8988T (cell line): ENCODE measurements at places on chromosomes 4 and X.

- DNase-seq = no peak
These were observed 346.4 kb downstream of the PTTG2 start for GRCh38 chr4:38306482-38307071.

- DNase-seq = no peak
These were observed 93.8 kb downstream of the SLC2A9 start for GRCh38 chr4:9927341-9928007.

GRCh38 chr4:100421361-100421978, 96.4 kb downstream of the EMCN start:
- DNase-seq = no peak

GRCh38 chr4:24615977-24616376, 31.6 kb upstream of the DHX15 start:
- no peak for DNase-seq

- DNase-seq = no peak
These were observed 39.5 kb downstream of the EFNB1 start for GRCh38 chrX:68868316-68868715.

DNA sequence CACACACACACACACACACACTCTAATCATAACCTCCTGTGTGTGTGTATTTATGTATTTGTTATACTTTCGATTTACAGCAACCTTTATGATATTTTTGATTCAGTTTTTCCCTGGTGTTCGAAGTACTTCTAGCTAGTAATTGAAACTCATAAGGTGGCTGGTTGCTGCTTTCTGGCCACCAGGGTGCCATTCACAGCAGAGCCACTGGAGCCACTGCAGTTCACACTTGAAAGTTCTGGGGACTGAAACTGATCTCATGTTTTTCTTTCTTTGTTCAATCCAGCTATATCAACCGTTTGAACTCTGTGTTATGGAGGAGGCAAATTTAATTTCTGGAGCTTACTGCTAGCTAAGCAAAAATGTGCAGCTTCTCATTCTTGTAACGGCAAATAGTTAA, 419.4 kb downstream of the ADGRL3 start:
- DNase-seq = no peak

DNA sequence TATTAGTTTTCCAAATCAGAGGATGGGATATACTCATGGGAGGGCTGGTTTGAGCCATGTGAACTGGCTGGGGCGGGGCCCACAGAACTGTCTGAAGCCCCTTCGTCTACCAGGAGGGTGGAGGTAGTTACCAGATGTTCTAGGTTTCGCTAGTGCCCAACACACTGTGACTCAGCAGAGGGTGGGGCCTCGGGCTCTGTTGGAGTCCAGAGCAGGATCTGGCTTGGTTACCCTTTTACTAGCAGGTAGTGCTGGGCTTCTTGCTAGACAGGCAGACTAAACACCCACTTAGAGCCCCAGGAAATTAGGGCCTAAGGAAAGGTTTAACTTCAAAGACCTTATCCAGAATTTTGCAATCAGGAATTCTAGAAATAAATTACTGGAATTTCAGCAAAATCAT, 56.2 kb upstream of the CHRDL1 start:
- no peak for DNase-seq

GRCh38 chrX:9320940-9321339, 143.9 kb upstream of the TBL1X start:
- no peak for DNase-seq

DNA sequence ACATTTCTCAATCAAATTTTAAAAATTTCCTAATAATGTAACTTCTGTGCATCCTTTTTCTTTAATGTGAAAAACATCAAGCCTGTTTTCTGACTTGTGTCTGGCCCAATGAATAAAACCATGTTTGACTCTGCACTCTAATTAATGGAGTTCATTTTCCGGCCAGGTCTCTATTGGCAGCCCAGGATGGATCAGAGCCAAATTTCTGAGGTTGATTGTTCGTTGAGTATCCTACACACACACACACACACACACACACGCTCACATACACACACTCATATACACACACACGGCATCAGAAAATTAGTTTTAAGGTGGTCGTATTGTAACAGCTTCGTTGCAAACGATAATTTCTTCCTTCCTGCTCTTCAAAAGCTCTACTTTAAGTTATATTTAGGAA, 28.9 kb upstream of the TLL1 start:
- DNase-seq = no peak

GRCh38 chrX:69117876-69118526, 47.3 kb downstream of the PJA1 start:
- no peak for DNase-seq

- no peak for DNase-seq
These were observed 763 bp downstream of the PYURF start for GRCh38 chr4:88522702-88523324.

- no peak for DNase-seq
These were observed 774.0 kb upstream of the POU3F4 start for GRCh38 chrX:82734140-82734539.

GRCh38 chr4:7135389-7135746, 57.0 kb upstream of the SORCS2 start:
- DNase-seq = no peak

DNA sequence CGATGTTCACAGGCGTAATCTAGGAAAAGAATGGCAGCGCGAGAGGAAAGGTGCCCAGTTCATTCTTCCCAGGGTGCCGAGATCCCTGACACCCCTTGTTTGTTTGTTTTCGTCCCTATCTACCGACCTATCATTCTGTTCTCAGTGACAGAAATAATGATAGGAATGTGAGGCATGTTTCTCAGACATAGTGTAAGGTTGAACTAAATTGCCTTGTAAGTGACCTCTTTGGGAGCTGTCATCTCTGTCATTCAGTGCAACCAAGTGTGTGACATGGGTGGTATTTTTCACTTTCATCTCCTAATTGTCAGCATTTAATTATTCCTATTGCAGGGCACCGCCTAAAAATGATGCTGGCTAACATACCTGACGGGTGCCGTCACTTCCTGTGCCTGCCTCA, 24.4 kb downstream of the CLDN22 start:
- DNase-seq = no peak

- no peak for DNase-seq
These were observed 1957.0 kb upstream of the AGA start for GRCh38 chr4:179399054-179399782.

DNA sequence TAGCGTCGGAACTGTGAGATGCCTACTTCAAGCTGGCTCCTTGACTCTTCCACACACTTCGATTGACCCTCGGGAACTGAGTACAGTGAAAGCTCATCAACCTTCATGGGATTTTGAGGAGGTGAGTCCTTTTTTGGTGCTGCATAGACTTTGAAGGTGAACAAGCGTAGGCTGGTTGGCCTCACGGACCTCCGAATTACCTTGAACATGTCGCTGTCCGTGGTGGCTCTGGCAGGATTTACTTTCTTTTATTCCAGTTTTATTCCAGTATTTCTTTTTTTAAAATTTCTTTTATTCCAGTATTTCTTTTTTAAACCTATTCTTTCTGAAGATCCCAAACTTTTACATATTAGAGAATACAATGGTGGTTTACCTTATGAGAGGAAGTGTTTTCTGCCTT, 45.2 kb downstream of the YTHDC1 start:
- no peak for DNase-seq

GRCh38 chr4:175290401-175290800, 372.2 kb downstream of the ADAM29 start:
- DNase-seq = no peak

- no peak for DNase-seq
These were observed 53.1 kb downstream of the HOPX start for GRCh38 chr4:56627985-56628384.

- no peak for DNase-seq
These were observed 24.6 kb upstream of the GPR50 start for GRCh38 chrX:151151665-151152267.

DNA sequence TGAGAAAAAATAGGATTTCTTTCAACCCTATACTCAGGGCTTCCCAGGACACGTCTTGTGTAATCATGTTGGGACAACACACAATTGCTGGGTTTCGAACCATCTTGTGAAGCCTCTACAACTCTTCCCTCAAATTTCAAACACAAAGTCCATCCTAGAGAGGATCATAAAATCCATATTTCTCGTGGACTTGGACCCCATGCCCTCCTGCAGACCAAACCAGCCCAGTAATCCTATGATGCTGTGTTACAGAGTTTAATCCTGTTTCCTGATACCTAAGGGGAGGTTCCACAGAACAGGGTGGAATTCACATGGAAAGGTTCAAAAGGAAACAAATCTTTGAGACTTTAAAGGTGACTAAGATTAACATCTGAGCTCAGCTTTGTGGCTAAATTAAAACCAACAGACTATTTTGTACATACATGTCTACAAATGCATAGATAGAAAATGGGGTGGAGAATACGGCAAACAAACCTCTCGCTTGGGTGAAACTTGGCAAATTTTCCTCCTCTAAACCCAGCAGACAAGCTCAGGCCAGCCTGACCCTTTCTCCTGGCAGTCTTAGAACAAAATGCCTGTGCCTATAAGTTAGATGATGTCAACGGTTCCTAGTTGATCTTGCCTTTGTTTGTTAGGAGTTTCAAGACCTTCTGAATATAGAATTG, 38.1 kb downstream of the EGFL6 start:
- no peak for DNase-seq

DNA sequence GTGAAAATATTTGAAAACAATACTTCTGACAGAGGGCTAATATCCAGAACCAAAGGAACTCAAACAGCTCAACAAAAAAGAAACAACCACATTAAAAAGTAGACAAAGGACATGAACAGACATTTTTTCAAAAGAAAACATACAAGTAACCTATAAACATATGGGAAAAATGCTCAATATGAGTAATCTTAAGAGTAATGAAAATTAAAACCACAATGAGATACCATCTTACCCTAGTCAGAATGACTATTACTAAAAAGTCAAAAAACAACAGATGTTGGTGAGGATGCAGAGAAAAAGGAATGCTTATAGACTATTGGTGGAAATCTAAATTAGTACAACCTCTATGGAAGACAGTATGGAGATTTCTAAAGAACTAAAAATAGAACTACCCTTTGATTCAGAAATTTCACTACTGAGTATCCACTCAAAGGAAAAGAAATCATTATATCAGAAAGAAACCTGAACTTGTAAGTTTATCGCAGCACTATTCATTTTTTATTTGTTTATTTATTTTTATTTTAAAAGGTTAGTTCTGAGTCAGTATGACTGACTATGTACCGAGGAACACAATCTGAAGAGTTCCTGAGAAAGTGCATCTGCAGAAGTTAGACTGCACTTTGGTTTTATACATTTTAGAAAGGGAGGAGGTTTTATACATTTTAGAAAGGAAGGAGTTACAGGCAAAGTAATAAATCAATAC, 231.3 kb downstream of the INPP4B start:
- DNase-seq = no peak

- DNase-seq = no peak
These were observed 431.6 kb downstream of the GABRG1 start for GRCh38 chr4:45692131-45692735.

DNA sequence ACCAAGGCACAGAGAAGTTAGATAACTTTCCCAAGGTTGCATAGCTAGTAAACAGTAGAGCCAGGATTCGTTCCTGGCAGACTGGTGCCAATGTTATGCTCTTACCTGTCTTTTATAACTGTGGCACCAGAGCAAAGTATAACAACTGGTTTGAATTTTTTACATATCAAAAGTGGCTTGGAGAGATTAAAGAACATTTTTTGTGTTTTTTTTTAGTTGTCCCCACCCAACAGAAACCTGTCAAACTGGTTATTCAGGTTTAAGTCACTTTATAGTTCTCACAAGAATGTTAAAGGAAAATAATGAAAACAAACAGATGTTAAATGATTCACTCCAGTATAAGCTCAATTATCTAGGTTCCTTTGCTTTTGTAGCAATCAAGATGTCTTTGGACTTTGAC, 15.6 kb upstream of the FAM47E start:
- DNase-seq = no peak

GRCh38 chr4:140344621-140345020, 28.8 kb upstream of the SCOC start:
- DNase-seq = no peak

GRCh38 chrX:123357941-123358340, 173.9 kb downstream of the GRIA3 start:
- no peak for DNase-seq

DNA sequence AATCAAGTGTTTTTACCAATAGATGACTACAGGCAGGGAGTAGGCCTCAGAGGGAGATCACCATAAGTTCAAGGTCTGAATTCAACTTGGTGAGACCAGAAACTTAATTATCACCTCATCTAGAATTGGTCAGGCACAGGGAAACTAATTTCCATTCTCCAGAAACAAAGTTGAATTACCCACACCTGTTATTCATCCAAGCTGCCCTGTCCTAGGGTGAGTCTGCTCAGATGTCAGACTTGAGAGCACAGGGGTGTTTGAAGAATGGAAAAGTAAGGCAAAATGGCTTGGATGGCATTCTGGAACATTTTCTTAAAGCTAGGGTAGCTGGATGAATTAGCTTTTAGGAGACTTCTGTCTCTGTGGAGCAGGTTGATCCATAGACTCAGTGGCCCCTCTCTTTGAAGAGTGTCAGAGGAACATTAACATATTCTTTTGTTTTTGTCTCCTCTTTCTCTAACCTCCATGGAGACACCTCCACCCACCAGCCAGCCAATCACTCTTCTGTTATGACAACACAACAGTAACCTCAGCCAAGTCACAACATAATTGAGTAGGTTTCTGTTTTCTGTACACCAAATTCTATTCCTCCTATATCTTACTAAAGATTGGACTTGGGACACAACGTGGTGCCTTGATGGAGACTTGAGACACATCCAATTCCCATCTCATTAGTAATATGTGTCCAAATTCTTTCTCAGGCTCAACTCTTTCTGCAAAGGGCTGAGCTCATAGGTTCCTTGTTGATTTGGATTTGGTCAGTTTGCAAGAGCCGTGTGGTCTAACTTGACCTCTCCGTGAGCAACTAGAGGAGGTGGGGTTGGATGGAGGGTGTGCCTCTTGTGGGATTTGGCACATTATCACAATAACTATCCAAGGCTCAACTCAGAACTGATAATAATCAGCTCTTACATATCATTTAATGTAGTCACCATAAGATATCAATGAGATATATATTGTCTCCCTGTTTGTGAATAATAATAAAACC, 45.1 kb downstream of the VSIG4 start:
- DNase-seq = no peak

- no peak for DNase-seq
These were observed 492.1 kb downstream of the PACRGL start for GRCh38 chr4:21192367-21192766.

DNA sequence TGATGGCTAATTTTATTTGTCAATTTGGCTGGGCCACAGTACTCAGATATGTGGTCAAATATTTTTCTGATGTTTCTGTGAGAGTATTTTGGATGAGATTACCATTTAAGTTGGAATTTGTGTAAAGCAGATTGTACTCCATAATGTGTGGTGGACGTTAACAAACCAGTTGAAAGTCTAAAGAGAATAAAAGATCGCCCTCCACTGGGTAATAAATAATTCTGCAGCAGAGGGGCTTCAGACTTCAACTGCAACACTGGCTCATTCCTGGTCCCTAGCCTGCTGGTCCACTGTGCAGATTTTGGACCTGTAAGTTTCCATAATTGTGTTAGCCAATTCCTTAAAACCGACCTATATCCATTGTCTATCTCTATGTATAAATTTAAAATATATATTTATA, 540.3 kb downstream of the PCDH18 start:
- no peak for DNase-seq
